Muscle of arm (tissue), 14 donors: ENCODE measurements at places on chromosomes 2 and 18. TPM values are rescaled to one million over a fixed set of nuclear protein-coding genes. Genes with fewer than 3 reads are reported as not detected.

The TMEM17 gene
- polyA plus RNA-seq = not detected

The CD207 gene
- 0.91 TPM for polyA plus RNA-seq

The SPTBN1 gene
- 363 TPM for polyA plus RNA-seq

The C2orf80 gene
- not detected for polyA plus RNA-seq

The LOXHD1 gene
- 2.0 TPM for polyA plus RNA-seq

The CCL20 gene
- 4.4 TPM for polyA plus RNA-seq

The ZNF521 gene
- 44.2 TPM for polyA plus RNA-seq

The KCNG3 gene
- polyA plus RNA-seq = not detected

The DES gene
- polyA plus RNA-seq = 5,395 TPM

The TMEM37 gene
- not detected for polyA plus RNA-seq

The MZT2B gene
- polyA plus RNA-seq = 91.5 TPM

The LIMS3 gene
- polyA plus RNA-seq = not detected

The HOXD8 gene
- polyA plus RNA-seq = 40.7 TPM

The RUFY4 gene
- not detected for polyA plus RNA-seq

The ADD2 gene
- 2.1 TPM for polyA plus RNA-seq

The EIF2AK2 gene
- polyA plus RNA-seq = 35.1 TPM

The CNDP1 gene
- 0.22 TPM for polyA plus RNA-seq

The MC5R gene
- not detected for polyA plus RNA-seq

The RFTN2 gene
- polyA plus RNA-seq = not detected

The ALLC gene
- polyA plus RNA-seq = 0.25 TPM

The GREB1L gene
- polyA plus RNA-seq = 14.2 TPM

The ERFE gene
- polyA plus RNA-seq = 13.7 TPM

The RNF181 gene
- 57.1 TPM for polyA plus RNA-seq

The FTCDNL1 gene
- 1.4 TPM for polyA plus RNA-seq

The UGT1A4 gene
- not detected for polyA plus RNA-seq

The VIL1 gene
- polyA plus RNA-seq = 0.07 TPM

The SCYGR2 gene
- not detected for polyA plus RNA-seq

The SP140 gene
- 0.43 TPM for polyA plus RNA-seq

The ANKRD53 gene
- 2.6 TPM for polyA plus RNA-seq

The FSHR gene
- not detected for polyA plus RNA-seq

The TSHZ1 gene
- 19.5 TPM for polyA plus RNA-seq

The OSBPL1A gene
- polyA plus RNA-seq = 65.2 TPM

The RRM2 gene
- 32.4 TPM for polyA plus RNA-seq

The RGPD4 gene
- not detected for polyA plus RNA-seq

The DPP4 gene
- 11.8 TPM for polyA plus RNA-seq

The TEX44 gene
- not detected for polyA plus RNA-seq

The CSRNP3 gene
- 12.1 TPM for polyA plus RNA-seq

The LRATD1 gene
- 10.9 TPM for polyA plus RNA-seq

The DSEL gene
- 10.1 TPM for polyA plus RNA-seq

The CFAP65 gene
- not detected for polyA plus RNA-seq

The SLC14A1 gene
- 0.72 TPM for polyA plus RNA-seq

The SP9 gene
- 0.79 TPM for polyA plus RNA-seq

The SCYGR4 gene
- polyA plus RNA-seq = not detected

The BMP10 gene
- polyA plus RNA-seq = not detected

The PTPRN gene
- polyA plus RNA-seq = not detected

The PPP1R1C gene
- polyA plus RNA-seq = 0.58 TPM

The CCBE1 gene
- polyA plus RNA-seq = not detected

The ING5 gene
- polyA plus RNA-seq = 23.5 TPM

The ST6GAL2 gene
- polyA plus RNA-seq = 3.0 TPM

The DCDC2C gene
- polyA plus RNA-seq = 0.70 TPM

The VAMP8 gene
- 24.0 TPM for polyA plus RNA-seq

The GALNT3 gene
- 15.3 TPM for polyA plus RNA-seq

The NYAP2 gene
- 0.18 TPM for polyA plus RNA-seq

The CHAC2 gene
- 2.3 TPM for polyA plus RNA-seq
